Dorsolateral prefrontal cortex (tissue), 122 donors: ENCODE measurements at places on chromosomes 5 and 9.

- DNase-seq: no peak
Measured at GRCh38 chr9:113481176-113481787, 17.8 kb downstream of the RGS3 start.

DNA sequence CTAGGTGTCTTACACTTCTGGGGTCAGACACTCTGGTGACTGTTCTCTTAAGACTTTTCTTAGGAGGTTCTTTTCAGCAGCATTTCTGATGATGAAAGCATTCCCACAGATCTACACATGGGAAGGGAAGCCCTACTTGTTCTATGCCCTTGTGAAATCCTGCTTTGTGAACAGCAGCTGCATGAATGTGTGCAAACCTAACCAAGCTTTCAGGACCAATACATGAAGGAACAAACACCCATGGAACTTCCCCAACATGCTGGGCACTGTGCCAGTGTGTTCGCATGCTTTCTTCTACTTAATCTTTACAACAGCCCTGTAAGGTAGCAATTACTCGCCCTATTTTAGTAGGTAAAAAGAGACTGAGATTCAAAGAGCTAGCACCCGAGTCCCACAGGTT, 439.9 kb upstream of the KLF4 start:
- no peak for DNase-seq

DNA sequence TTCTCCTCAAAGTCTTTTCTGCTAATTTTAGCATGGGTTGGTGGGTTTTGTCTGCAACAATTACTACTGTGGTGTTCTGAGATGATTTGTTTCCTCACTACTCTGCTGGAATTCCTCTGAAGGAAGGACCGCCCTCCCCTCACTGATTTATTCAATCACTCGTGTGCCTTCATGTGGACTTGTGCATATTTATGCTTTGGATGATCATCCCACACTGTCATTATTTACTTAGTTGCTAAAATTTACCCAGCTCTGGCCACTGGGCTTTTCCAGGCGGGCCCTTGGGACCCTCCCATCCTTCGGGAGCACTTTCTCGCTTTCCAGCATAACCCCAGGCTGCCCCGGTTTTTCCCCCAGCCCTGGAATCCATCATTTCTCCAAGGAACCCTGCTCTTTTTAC, 41.7 kb upstream of the NKD2 start:
- DNase-seq: no peak

- no peak for DNase-seq
Measured at GRCh38 chr9:113205432-113205831, 15.6 kb downstream of the FKBP15 start.

DNA sequence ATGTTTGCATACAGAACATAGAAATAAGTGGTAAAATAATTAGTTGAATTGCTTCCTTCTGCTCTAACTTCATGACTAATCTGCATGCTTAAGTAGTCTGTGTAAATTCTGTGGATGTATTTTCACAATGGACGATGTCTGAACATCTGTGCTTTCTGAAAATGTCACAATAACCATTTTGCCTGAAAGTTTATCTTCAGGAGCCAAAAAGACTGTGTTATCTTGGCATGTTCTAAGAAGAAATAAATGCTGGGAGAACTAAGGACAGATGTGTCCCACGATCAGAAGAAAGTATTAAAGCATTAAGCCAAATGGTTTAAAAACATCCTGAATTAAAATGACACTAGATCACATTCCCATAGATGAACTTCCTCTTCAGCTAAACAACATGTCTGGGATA, 397.6 kb downstream of the SPOCK1 start:
- DNase-seq: no peak

DNA sequence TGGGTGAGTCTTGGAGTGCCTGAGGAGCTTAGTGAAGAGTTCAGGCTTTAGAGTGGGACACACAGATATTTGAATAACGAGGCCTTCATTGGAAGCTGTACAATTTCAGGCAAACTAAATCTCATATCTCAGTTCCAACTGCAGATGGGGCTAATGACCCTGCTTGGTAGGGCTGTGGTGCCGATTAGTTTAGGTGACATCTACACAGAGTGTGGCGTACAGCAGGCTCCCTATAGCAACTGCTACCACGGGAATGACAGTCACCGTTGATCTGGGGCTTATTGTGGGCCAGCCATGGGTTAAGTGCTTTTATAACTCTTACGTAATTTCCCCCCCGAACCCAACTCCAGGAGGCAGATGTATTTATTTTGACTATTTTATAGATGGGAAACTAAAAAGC, 70.8 kb downstream of the FAT2 start:
- no peak for DNase-seq

DNA sequence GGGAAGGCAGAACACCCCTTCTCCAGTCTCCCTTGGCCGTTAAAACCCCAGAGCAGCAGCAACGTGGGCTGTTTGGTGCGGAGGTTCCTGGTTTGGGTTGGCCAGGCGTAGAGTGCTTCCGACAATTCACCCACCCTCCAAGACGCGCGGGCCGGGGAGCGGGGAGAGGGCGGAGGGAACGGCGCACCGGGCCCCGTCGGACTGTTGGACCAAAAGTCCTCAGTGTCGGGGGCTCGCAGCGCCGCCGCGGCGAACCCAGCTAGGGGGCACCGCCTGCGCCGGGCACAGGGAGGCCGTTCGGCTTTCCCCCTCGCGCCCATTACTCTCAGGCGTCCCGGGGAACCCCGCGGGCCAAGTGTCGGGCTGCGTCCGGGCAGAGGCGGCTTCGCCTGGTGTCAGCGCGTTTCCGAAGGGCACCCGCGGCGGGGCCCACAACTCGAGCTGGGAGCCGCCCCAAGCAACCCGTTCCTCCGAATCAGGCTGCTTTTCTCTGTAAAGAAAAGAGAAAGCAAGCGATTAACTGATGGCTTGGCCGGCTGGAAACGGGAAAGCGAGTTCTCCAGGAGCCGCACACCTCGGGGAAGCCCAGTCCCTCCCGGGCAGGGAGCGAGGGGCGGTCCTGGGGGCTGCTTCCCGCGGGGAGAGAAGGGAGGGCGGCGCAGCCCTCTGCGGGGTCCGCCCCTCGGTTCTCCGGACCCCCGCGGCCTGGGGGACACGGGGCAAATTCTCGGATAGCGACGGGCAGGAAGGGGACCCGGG, 145.5 kb downstream of the ERCC6L2 start:
- no peak for DNase-seq

DNA sequence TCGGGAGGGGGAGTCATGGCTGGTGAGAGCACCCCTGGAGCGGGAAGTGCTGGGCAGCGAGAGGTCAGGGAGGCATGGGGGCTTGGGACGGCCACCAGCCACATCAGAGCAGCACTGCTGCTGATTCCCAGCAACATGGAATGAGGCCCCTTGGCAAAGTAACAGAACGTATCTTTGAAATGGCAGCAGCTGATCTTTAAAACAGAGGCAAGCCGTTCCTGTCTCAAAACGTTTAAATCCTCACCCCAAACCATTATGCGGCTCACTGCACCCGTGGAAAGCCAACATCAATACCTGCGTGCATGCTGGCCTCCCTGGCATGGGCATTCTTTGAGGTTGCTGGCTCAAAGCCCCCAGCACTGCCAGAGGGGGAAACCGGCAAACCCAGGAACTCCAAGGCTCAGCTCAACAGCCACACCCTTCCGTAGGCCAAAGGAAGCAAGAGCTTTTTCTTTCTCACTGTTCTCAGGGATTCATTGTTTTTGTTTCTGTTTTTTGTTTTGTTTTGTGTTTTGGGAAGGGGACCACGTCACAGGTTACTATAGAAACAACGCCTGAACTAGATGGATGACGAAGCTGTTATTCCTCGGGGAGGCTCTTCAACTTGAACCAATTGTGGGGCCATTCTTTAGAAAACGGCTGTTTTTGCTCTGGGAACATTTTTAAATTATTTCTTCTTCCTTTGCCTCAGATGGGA, 28.1 kb upstream of the OBP2B start:
- no peak for DNase-seq

GRCh38 chr5:36397901-36398536, 96.3 kb upstream of the RANBP3L start:
- DNase-seq: no peak

DNA sequence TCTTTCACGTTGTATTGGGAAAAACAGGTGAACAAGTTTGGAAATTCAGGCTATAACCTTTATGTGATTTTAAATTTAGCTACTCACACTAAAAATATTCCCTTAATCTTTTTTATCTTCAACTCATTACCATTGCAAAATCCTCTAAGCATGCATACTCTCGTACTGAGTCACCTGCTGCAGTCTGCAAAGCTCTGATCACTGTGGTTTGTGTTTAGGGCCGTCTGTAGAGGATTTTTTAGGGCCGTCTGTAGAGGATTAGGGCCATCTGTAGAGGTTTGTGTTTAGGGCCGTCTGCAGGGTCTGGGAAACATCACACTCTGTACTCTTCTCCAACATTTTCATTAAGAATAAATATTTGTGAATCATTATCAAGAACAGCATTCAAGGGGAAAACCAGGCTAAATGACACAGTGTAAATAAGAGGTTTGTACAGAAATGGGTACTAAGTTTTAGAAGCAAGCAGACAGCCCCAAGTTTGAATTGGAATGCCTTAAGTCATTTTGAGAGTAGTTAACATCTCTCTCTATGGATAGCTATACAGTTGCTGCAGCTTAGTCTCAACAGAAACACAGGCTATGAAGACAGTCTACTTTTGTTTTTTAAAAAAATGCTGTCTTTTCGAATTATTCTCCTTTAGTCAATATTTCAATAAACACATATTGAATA, 155.0 kb upstream of the TSLP start:
- no peak for DNase-seq

DNA sequence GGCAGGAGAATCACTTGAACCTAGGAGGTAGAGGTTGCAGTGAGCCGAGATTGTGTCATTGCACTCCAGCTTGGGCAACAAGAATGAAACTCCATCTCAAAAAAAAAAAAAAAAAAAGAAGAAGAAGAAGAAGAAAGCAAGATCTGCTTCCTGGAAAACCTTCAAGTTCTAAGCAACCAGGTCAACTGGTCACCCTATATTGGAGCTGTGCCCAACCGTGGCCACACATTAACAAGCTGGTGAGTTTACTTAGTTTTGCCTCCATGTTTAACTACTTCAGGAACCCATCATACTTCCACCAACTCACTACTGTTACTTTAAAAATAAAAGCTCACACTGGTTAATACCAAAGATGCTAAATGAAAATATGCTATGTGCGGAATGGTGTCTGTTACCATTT, 12.3 kb upstream of the SKP1 start:
- DNase-seq: no peak

DNA sequence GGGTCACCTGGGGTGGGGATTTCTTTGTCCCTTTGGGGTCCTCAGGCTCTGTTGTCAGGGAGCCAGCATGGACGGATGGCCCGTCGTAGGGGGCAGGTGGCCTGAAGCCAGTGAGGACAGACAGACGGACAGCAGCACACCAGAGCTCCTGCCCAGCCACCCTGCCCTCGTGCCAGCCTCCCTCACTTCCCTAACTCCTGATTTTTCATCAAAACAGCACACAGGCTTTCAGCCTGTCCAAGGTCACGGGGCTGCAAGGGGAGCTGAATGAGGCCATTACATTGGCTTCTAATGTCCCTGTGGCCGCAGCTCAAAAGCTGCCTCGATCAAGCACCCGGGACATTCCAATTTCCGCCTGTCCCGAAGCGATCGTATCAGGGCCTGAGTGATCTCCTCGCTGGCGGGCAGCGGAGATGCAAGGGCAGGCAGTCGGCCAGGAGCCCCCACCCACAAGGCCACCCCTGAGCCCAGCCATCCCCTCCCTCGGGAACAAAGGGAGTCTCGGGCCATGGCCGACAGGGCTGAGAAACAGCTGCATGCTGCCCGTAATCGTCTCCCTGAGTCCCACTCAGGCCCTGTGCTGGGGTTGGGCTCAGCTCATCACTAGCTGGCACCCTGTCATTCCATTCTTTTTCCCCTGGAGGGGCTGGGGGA, 50.5 kb upstream of the RNU6ATAC start:
- DNase-seq: no peak

DNA sequence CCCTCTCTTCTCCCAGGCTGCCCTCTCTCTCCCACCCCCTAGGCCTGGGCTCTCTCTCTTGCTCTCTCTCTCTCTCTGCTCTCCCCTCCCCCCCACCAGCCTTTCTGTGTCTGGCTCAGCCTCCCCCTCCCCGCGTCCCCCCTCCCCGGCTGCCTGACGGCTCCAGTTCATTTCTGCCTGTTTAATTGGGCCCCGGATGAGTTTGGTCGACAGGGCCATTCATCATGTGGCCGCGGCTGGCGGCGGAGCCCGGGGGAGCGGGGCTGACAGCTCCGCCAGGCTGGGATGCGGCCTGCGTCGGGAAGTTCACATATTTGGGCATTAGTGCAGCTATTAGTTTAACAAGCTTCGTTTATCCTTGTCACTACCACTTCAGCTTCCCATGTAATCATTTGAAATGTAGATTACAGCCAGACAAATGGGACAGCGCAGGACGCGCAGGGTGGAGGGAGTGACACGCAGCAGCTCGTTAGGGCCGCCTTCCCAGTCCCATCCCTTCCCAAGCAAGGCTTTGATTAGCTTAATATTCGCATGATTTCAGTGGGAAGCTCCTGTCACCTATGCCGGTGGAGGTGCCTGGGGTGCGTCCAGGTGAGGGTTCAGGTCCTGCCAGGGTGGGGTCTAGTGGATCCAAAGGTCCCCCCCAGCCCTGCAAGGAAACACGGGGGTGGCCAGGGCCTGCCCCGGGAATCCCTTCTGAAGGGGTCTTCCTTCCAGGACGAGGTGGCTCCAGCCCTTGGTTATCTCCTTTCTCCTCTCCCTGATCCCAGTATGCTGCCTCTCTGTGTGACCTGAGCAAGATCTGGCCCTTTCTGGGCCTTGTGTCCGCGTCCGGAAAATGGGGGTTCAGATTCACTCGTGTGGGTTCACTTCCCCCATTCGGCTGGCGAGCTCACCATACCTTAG, 214.8 kb downstream of the PAX5 start:
- no peak for DNase-seq

DNA sequence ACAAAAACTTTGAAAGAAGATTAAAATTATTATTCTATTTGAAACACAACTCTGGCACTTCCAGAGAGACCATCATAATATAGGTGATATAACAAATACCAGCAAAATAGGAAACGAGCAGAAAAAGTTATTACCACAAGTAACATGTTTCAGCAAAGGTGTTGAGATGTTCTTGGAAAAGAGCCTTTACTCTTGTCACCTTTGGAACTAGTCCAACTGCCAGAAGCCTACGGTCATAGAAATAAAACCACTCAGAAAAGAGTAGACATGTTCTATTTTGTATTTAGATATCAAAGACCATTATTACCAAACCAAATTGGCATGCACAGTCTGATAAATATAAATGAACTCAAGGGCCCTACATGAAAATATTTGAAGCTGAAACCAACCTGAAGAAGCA, 145.0 kb upstream of the DMAC1 start:
- no peak for DNase-seq

- no peak for DNase-seq
Measured at GRCh38 chr5:135133698-135134515, 99.9 kb upstream of the PITX1 start.

DNA sequence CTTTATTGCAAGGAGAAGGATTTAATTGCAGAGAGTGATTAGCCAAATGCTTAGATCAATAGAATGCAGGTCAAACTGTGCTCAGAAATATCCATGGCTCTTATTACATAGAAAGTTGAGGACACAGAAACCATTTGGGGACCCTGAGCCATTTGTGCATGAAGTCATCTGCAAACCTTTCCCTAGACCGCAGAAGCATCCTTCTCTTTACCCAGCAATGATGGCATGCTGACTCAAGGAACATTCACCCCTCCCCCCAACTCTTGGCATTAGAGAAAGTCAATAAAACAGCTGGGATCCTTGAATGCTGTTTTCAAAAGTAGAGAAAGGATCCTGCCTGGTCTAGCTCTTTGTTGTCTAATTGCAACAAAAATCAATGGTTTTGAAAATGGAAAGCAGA, 73.5 kb downstream of the PPP2R2B start:
- no peak for DNase-seq
